Activated B cell treated with CpG ODN at 0.5 μM for 24 hours (primary cell): ENCODE measurements at places on chromosomes 11 and 22.
A peak's percentile ranks its signal among the peaks of the same experiment; 100 is the strongest.

DNA sequence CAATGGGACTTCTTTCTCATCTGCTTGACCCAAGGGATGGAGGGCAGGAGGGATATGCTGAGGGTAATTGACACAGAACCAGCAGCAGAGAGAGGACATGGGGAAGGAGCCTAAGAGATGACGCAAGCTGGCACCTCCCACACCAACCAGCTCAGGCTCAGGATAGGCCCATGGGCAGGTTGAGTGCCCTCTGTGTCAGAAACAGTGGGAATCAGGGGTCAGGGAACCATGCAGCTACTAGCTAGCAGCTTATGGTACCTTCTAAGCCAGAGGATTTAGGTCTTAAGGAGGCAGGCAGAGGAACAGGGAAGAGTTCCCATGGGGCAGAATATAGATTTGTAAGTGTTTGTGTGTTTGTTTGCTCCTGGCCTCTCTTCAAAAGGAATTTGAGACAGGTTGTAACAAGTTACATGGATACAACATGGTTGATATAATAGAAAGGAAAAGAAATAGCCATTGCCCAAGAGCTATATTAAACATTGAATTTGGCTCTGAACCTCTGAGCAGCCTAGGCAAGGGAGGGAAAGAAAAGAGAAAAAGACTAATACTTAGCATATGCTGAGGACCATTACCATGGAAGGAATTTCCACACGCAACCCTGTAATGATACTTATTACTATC lies 39.9 kb upstream of the NAV2 start:
- no peak for DNase-seq

- DNase-seq: no peak
Measured at GRCh38 chr11:112762707-112763090, 198.5 kb upstream of the NCAM1 start.

DNA sequence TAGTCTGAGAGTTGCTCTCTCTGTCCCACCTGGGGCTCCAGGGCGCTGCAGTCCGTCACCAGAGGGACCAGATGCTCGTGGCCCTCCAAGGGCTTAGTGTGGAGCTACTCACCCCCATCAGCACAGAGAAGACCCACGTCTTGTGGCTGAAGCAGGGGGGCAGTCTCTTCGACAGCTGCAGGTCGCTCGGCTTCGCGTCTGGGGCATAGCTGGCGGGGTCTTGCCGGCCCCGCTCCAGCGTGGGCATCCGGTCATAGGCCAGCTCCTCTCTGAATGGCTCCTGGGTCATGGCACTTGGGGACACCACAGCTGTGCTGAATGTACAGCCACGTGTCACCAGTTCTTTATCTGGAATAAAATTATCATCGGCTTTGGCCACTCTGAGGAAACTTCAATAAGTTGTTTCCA lies 608 bp downstream of the MLC1 start:
- no peak for DNase-seq

- no peak for DNase-seq
Measured at GRCh38 chr11:130103296-130103814, 33.7 kb downstream of the APLP2 start.

- no peak for DNase-seq
Measured at GRCh38 chr11:78856211-78856610, 281.5 kb upstream of the NARS2 start.

DNA sequence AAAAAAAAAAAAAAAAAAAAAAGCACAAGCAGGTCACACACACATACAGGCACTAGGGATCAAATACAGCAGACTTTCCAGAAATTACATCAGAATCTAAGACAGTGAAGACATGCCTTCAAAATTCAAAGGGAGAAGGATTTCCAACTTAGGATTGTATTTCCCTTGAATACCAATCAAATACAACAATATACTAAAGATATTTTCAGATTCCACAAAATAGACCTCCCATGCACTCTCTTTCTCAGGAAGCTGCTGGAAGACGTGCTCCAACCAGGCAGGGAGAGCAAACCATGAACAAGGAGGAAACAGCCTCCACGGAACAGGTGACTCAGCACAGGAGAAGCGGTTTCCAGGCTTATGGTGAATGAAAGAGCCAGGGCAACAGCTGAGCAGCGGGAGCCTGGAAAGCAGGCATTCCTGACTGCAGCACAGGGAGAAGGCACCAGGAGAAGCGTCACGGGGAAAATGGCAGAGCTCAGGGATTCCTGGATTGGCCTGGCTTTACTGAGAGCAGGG lies 32.0 kb downstream of the TMEM184B start:
- no peak for DNase-seq

GRCh38 chr11:128513915-128514681 lies 73.3 kb downstream of the ETS1 start:
- no peak for DNase-seq

DNA sequence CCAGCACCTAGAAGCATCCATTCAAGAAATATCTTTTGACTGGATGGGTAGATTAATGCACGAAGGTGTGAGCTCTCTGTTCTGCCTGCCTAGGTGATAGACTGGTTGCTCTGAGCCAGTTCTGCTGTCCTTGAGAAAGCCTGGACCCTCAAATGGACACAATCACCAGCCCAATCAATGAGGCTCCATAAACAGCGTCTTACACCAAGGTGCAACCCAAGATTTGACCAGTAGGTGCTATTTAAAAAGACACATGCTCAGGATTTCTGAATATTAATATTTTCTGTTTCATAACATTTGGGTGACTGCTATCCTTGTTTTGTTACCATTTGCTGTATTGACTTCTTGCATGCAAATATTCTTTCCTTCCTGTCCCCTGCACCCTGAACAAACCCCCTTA lies 39.0 kb downstream of the PAMR1 start:
- no peak for DNase-seq

GRCh38 chr11:19853920-19854319 lies 141.3 kb downstream of the NAV2 start:
- DNase-seq: no peak

- no peak for DNase-seq
Measured at GRCh38 chr11:82268627-82269026, 465.0 kb downstream of the FAM181B start.

- DNase-seq: peak; percentile 4
Measured at GRCh38 chr11:17563231-17563646, 16.2 kb downstream of the OTOG start.

GRCh38 chr11:71507102-71507501 lies 20.0 kb upstream of the KRTAP5-7 start:
- DNase-seq: no peak

DNA sequence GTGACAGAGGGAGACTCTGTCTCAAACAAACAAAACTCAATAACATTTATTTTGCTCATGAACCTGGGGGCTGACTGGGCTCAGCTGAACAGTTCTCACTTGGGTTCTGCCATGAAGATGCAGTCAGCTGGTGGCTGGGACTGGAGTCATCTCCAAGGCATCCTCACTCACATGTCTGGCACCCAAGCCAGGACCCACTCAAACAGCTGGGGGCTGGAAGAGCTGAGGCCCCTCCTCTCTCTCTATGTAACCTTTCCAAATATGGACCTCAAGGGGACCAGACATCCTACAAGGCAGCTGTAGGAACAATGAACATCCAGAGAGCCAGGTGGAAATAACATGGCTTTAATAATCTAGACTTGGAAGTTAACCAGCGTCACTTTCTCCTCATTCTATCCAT lies 16.8 kb downstream of the HSPA8 start:
- DNase-seq: no peak

DNA sequence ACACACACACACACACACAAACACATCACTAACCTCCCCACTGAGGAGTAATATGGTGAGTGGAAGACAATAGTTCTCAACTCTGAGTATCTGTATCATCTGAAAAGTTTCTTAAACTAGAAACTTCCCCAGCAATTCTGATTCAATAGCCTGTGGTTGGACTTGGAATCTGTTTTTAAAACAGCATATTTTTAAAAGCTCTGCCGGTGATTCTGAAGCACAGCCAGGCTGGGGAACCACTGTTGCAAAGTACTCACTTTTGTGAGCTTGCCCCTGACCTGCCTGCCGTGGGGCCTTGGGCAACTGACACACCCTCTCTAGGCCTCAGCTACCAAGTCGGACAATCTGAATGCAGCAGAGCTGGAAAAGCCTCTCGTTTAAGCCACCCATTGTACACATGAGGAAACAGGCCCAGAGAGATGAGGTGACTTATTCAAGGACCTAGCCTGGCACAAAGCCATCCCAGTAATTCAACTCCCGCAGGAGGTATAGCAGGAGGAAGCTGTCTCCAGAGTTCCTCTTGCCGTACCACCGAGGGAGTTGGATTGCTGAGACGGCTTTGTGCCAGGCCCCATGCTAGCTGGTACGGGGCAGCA lies 8.9 kb downstream of the SLC15A3 start:
- DNase-seq: no peak
